Hematopoietic multipotent progenitor cell treated with erythropoietin and hydrocortisone succinate and interleukin-3 and kit ligand, for 8 days (in vitro differentiated cells): ENCODE measurements at places on chromosomes 1 and 21.

GRCh38 chr21:16454399-16454798 is 724.6 kb downstream of the USP25 start:
- DNase-seq, result no peak

DNA sequence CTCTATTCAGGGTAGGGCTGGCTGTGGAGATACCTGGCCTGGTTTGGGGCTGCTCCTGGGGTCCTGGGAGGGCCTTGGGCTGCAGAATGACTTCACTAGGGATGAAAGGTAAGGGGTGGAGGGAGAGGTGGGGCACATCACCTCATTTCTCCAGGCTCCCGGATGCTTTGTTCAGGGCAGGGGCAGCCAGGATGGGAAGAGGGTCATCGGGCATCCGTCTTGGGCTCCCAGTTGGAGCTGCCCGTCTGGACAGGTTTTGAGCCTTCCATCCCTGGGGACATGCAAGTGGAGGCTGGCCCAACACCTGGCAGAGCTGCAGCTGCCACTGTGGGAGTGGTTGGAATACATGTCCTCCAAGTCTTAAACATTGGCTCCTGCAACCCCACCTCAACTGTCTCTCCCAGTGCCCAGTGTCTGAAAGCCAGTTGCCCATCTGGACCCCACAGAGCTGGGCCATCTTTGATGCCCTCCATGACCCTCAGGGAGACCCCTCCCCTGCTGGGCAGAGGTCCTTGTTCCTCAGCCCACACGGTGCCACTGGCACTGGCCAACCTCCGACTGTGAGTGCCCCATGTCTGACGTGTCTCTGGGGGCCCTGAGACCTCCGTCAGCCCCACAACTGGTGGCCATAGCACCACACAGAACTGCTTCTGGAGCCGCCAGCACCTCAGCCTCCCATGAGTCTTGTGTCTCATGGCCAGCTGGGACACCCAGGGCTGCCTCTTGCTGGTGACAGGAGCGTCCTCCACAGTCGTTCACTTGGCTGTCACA is 52.8 kb downstream of the TRIM11 start:
- no peak for DNase-seq

DNA sequence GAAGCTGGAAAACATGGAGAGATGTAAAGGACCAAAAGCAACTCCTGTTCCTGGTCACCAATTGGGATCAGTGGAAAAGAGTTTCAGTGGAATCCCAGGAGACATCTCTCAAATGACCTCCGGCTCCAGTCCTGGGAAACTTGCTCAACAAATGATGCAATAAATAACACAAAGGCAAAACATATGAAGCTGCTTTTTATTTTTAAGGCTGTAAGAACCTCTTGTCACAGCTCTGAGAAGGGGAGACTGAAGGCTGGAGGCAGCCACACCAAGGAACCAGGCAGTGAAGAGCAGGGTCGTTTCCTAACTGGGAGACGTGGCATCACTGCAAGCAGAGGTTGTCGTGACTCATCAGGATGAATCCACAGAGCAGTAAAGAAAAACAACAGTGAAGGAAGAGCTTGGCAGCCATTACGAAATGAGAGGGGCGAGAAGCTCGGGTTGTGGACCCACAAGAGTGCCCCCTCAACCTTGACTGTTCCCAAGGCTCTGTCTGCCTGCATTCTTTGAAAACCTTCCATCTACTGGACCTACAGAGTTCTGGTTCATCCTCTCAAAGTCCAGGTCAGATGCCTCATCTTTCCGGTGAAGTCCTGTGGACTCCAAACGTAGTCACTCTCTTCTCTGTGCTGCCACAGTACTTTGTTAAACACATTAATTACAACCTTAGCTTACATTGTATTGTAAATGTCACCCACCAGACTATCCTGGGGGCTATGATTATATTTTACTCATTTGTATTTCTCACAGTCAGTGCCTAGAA is 32.1 kb downstream of the JAK1 start:
- DNase-seq, result no peak

GRCh38 chr1:99438656-99439230 is 174.5 kb downstream of the PLPPR4 start:
- no peak for DNase-seq

DNA sequence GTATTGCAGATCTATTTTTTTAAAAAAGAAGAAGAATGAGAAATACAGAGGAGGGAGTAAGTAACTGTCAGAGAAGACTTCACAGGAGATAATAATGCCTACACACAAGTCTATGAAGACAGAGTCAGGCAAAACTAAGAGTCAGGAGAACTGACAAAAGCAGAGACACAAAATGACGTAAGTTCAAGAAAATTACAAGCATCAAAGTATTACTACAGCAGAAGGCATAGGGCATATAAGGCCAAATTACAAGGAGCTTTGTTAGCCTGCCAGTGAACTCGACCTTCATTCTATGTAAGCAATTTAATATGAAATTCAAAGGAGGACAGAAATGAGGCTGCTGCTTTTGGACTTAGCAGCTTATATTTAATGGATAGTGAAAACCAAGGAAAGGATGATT is 23.7 kb downstream of the FAF1 start:
- DNase-seq, result no peak

GRCh38 chr1:161038523-161039153 is at the start of gene TSTD1:
Gene TSTD1 (minus strand): TSS chr1:161038964. CDS start chr1:161038889, 75 bp downstream.
- DNase-seq, result peak; percentile 75

DNA sequence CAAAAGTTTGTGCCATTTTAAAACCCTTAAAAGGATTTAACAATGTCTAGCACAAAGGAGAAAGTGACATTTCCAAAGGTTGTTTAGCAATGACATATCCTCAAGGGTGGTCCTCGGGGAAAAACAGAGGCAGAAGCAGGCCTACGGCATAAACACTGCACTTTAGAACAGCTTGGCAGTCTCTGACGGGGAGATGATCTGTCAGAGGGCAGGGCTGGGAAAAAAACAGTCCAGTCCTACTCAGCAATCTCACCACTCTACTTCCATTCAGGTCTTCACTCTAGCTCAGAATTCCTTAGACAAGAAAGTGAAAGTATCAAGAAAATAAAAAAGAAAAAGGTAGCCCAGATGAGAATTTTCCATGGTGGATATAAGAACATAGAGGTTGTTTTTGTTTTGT is 4.1 kb downstream of the CRYZ start:
- DNase-seq, result no peak

DNA sequence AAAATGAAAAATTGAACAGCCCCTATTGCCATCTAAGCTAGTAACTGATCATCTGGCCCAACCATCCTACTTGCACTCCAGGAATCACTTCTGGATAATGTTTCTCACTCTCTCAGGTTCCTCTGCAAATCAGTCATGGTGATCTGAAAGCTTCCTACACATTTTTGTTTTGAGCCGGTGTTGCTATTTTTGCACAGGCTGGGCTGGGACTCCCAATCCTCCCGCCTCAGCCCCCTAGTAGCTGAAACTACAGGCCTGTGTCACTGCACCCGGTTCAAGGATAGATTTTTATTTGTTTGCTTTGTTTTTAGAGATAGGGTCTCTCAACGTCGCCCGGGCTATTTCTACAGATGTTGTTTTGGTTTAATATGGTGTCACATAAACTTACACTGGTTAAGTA is 40.5 kb upstream of the HMCN1 start:
- no peak for DNase-seq

GRCh38 chr1:153470707-153471106 is 10.3 kb upstream of the S100A7 start:
- no peak for DNase-seq

DNA sequence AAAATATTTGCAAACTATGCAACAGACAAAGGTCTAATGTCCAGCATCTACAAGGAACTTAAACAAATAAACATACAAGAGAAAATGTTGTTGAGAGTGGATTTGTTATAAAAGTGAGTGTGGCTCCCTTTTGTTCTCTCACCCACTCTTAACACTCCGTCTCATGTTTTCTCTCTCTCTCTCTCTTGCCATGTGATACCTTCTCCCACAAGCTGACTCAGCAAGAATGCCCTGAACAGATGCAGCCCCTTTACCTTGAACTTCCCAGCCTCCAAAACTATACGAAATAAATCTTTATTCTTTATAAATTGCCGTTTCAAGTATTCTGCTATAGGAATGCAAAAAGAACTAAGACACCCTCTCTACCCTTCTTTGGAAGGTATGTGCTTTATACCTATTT is 234.1 kb downstream of the ADGRL2 start:
- no peak for DNase-seq

DNA sequence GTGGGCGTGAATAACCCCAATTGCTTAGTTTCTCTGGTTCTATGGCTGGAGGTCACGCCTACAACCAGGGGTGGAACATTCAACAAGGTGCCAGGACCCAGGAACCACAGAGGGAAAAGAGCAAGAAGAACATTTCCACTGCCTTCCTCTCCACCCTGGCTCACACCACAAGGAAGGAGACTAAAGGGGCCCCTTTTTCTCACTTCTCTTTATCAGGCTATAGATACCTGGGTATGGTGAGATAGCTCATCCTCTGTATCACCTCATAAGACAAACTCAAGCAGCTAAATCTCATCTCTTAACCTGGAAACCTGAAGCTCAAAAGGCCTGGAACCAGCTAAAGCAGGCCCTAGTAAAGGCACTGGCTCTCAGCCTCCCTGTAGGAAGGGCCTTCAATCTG is 438.8 kb upstream of the OLFM3 start:
- no peak for DNase-seq

GRCh38 chr1:36831186-36831810 is 203.0 kb downstream of the GRIK3 start:
- DNase-seq, result no peak

GRCh38 chr1:186841599-186841998 is 12.8 kb downstream of the PLA2G4A start:
- DNase-seq, result no peak

GRCh38 chr1:61162520-61163258 is 80.3 kb downstream of the NFIA start:
- peak; percentile 91 for DNase-seq

- no peak for DNase-seq
Observed at GRCh38 chr21:36425286-36425685, 40.1 kb downstream of the CHAF1B start.

DNA sequence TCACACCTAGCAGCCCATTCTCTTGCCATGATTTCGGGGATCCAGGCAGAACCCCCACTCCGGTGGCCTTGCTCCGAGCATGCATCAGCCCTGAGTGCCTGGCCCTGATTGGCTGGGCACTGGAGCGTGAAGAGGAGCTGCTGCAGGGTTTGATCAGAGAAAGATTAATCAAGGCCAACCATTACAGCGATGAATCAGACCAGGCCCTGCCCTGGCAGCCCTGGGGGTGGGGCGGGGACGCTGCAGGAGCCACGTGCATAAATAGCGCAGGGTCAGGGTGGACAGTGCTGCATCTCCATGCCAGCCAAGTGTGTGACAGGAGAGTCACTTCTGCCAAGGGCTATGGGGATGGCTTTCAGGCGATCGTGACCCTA is 3.4 kb upstream of the FAM131C start:
- no peak for DNase-seq

GRCh38 chr1:201404722-201405483 is 5.8 kb upstream of the LAD1 start:
- no peak for DNase-seq

DNA sequence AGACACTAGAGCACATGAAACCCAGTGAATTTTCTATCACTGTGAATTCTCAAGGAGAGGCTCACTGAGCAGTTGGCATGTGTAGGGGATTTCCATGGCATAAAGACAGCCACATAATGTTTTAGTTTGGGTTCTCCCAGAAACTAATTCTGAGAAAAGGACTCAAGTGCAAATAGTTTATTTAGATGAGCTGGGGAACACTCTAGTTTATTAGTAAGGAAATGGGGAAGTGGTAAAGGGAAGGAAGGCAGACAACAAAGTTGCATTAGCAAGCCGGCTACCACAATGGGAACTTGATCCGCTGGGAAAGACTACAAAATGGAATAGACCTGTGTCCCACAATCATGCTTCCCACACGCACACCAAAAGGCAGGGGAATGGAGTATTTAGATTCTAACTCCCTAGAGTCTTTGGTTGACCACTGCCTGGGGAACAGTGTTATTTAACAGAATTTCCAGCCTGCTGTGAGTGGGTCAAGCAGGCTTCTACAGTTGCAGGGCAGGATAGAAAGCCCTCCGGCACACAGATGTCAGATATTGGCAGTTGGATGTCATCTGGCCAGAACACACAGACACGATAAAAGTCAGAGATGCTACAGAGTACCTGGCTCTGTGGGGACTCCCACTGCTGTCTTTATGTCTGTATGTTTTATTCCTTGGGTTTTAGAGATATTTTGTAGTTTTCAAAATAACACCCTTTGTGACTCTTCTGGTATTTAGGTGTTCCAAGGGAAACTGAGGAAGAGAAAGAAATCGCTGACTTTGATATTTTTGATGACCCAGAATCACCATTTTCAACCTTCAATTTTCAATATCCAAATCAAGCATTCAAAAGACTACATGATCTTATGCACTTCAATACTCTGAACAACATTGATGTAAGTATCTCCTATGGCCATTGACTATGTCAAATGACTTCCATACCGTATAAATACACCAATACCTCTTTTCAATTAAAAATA is 150.1 kb downstream of the PLA2G4A start:
- DNase-seq, result no peak
